Foreskin melanocyte (primary cell): ENCODE measurements at places on chromosomes 4 and X.

- no peak for DNase-seq
These were observed 15.0 kb downstream of the FNIP2 start for GRCh38 chr4:158783785-158784184.

DNA sequence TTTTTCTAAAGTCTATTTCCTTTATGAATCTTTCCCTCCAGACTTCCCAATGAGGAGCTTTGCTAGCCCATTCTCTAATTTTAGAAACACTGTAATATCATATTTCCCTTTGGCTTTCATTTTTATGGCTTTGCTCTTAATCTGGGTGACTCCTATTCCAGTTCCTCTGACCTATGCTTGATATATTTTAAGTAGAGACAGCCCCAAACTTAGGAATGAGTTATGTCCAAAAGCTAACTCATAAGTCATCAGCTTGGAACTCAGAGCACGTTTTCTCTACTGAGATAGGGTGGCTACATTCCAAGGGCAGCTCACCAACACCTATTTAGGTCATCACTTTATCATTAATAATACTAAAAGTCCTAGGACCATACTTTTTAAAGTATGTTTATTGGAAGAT is 77.8 kb downstream of the OR13H1 start:
- no peak for DNase-seq

- no peak for DNase-seq
These were observed 248.5 kb downstream of the ENOX2 start for GRCh38 chrX:130654409-130654950.

- DNase-seq, result no peak
These were observed 242.6 kb upstream of the RASGEF1B start for GRCh38 chr4:81714291-81714690.

- peak; percentile 23 for DNase-seq
These were observed 995 bp downstream of the SMARCA5 start for GRCh38 chr4:143514497-143514896.

DNA sequence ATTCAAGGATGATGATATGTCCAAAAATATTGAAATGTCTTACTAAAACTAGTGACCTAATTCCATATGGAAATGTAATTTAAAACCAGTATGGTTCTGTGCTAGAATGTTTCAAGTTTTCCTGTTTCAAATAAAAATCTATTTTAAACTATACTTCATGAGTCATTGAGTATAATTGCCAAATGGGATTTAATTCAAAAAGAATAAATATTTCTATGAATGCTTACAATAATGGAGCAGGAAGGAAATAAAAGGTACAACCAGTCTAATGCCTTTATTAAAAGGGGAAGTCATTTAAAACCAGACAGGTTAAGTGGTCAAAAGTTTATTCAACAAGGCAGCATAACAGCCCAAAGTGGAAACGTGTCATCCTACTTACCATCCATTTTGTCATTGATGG is 2347.1 kb downstream of the PCDH7 start:
- no peak for DNase-seq

DNA sequence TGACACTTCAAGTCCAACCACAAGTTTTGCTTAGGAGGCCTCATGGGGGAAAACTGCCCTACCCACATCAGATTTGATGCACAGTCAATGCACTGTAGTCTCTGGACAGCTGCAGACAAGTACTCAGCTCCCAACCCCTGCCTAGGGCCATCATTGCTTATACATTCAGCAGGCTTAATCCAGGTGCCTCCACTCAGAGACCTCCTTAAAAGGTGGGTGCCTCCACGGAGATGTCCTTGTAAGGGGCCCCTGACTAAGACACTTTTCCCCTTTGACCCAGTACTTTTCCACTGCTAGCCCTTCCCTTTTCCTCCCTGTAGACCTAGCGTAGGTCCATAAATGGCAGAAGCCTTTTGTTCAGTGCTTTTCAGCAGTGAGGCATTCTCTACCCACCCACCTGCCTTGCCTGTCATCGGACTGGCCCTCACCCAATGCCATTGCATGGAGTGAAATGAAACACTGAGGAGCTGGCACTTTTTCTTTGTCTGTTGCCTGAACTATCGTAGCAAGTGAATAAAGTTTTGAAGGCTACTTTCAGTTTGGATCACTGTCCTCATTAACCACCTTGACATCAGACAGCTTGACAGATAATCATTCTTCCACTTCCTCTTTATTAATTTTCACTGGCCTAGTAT is 23.8 kb upstream of the PLK4 start:
- peak; percentile 38 for DNase-seq

- no peak for DNase-seq
These were observed 22.2 kb downstream of the C4orf50 start for GRCh38 chr4:5995901-5996623.

DNA sequence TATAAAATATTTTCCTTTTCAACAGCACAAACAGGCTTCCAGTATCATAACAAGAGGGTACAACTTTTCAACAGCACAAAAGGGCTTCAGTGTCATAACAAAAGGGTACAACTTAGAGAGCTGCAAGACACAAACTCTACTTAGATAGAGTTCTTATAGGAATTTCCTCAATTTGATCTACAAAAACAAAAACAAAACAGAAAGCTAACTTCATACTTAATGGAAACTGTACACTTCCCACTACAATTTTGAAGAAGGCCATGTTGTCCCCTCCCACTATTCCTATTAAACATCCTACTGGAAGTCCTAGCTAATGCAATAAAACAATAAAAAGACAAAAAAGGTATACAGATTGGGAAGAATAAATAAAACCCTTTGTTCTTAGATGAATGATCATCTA is 96.7 kb downstream of the CENPC start:
- DNase-seq, result no peak

DNA sequence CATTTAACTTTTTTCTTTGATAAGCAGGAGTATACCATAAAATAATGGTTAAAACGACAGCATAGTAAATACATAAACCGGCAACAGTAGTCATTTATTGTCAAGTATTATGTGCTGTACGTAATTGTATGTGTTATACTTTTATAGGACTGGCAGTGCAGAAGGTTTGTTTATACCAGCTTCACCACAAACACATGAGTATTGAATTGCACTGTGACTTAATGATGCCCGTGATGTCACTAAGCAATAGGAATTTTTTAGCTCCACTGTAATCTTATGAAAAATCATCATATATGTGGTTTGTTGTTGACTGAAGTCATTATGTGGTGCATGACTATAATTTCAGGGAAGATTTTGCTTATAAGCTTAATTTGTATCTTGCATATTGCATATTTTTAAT is 424.6 kb downstream of the PABPC4L start:
- no peak for DNase-seq

- no peak for DNase-seq
These were observed 43.1 kb upstream of the BOD1L1 start for GRCh38 chr4:13670456-13671160.

GRCh38 chrX:136714626-136715599 is 65.8 kb downstream of the ARHGEF6 start:
- DNase-seq, result no peak

DNA sequence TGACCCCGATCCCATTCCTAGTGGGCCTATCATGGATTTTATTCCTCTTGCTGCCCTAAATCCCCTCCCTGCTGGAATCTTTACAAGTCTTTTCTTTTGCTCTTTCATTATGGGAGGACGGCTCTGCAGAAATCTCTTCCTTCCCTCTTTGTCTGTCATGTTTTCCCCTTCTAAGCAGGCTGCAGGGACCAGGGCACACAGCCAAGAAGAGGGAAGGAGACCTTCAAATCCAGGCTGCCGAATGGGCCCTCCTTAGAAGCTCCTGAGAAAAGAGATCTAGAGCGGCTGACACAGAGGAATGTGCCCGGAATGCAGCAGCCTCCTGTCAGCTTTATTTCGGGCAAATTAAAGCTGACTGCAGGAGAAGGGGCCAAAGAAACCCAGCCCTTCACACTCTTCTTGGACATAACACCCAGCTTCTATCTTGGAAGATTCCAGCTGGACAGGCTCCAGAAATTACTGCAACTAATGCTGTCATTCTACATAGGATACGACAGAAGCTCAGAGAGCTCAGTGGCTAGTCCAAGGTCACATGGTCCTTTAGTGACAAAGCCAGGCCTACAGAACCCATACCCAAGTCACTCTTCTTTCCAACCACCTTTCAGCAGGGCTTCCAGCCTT is 187.8 kb upstream of the NHS start:
- DNase-seq, result no peak

GRCh38 chr4:54695788-54696187 is 38.0 kb downstream of the KIT start:
- DNase-seq, result no peak

- no peak for DNase-seq
These were observed 175.9 kb upstream of the LCORL start for GRCh38 chr4:18197467-18197866.

DNA sequence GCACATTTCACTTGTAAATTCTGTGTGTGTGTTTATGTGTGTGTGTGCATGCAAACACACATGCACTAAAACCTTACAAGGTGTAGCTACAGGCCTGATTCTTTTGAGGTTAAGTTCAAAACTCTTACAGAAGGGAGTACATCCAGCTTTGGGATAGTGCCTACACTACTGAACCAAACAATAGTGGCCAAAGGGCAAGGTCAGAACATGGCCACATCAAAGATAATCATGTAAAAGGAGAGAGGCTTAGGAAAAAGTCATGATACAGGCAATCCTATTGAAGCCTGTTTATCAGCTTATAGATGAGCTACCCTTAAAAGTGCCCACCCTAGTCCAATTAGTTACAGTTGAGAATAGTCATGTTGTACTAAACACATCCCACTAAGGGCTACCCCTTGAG is 139.6 kb downstream of the IDS start:
- DNase-seq, result no peak

GRCh38 chr4:75229806-75230570 is 284.2 kb downstream of the RCHY1 start:
- DNase-seq, result no peak

DNA sequence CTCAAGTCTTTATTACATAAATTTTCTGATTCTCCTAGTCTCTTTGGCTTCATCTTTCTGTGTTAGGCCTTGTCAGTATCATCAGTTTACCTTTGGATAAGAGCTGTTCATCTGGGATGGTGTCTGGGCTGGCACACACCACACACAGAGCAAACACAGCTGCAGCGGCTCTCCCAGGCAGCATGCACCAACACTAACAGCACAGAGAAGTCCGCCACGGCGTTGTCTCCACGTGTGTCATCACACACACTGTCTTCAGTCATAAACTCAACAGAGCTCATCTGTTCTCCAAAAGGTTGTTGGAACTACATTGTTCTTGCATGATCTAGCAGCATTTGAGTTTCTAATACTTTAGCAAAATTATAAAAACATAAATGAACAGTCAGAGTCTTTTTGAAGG is 851.9 kb upstream of the FRG1 start:
- peak; percentile 4 for DNase-seq

- DNase-seq, result no peak
These were observed 2012.4 kb upstream of the IGFBP7 start for GRCh38 chr4:59122626-59123025.

GRCh38 chr4:24855741-24856140 is 57.1 kb downstream of the CCDC149 start:
- no peak for DNase-seq

- peak; percentile 38 for DNase-seq
These were observed at the start of gene RAP2C for GRCh38 chrX:132219343-132219768. Gene RAP2C (minus strand): TSS chrX:132219447. CDS start chrX:132217268, 2,179 bp downstream.
